NCI-H1092 (cell line): ENCODE measurements at places on chromosomes 7 and 10.

DNA sequence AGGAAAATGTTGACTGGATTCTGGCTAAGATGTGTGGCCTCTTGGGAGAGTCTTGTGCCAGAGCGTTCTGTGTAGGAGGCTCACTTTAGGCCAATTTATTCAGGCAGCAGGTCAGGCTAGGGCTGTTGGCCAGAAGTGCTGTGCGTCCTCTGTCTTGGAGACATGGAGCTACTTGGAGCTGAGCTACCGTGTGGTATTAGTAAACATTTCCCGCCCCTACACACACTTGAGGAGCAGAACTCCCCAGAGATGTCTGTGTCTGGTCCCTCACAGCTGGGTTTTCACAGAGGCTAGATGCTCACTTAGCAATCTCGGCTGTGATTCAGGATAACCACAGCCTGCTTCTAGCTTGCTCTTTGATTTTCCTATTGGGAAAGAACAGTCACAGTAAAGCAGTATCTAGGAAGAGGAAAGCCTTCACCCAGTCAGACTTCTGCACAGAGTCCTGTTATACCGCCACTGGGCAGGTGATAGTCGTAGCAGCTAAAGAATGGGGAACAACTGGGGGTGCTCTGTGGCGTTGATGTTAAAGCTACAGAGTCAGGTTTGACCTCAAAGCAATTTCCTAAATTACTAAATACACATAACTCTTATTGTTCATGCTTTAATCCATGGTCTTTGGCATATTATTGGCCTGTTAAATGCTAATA is 86.7 kb downstream of the MDFIC start:
- DNase-seq = no peak

GRCh38 chr10:3654496-3654895 is 130.5 kb downstream of the KLF6 start:
- DNase-seq = no peak

DNA sequence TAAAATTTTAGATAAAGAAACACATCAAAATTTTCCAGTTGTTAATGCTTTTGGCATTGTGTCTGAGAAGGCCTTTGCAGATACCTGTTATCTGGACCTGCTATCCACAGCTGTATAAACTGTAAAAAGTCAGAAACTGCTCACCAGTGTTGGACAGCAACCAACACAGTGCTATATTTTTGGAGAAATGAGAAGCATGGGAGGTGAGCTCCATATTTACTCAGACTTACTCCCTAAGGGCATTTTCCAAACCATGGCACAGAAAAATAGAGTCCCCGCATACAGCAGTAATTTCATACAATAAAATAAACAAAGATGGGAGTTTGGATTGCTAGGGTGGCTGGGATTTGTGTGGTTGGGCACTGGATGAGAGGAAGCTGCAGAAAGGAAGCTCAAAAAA is 136.3 kb upstream of the GLI3 start:
- DNase-seq = no peak

- no peak for DNase-seq
Measured at GRCh38 chr10:34231441-34232180, 583.5 kb downstream of the PARD3 start.

DNA sequence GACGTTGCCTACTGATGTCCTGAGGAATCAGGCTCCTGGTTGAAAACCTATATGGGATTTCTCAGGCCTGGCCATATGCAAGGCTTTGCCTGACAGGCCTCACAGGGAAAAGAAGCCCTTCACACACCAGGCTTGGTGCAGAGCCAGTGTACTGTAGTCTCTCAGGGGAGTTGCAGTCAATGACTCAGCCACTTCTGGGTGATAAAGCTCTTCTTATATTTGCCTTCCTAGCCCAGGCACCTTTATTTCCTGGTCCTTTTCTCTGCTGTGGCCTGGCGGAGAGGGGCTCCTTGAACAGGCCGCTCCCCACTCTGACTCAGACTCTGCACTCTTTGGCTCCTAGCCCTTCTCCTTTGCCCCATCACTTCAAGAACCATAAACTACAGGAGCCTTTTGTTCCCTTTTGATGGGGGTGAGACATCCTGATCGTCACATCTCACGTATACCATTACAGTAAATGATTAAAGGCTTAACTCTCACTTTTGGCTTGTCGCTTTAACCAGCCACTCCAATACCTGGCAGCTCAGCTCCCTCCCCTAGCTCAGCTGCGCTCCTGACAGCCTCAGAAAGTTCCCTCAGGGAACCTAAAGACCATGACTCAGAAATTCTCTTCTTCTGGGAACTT is 33.5 kb downstream of the DPY19L1 start:
- DNase-seq = peak; percentile 92

GRCh38 chr10:2251631-2252030 is 514.3 kb upstream of the ADARB2 start:
- DNase-seq = no peak

- DNase-seq = no peak
Measured at GRCh38 chr10:106181501-106181900, 983.0 kb downstream of the SORCS1 start.
